Naive B cell (primary cell): ENCODE measurements at places on chromosomes 7 and 10.

- DNase-seq = no peak
Observed at GRCh38 chr7:14542624-14543023, 359.9 kb downstream of the DGKB start.

GRCh38 chr7:92246360-92247101 lies 757 bp downstream of the ANKIB1 start:
- DNase-seq = no peak

GRCh38 chr10:17685233-17685840 lies 41.4 kb downstream of the STAM start:
- DNase-seq = no peak

- DNase-seq = no peak
Observed at GRCh38 chr10:127989481-127990012, 82.6 kb downstream of the PTPRE start.

DNA sequence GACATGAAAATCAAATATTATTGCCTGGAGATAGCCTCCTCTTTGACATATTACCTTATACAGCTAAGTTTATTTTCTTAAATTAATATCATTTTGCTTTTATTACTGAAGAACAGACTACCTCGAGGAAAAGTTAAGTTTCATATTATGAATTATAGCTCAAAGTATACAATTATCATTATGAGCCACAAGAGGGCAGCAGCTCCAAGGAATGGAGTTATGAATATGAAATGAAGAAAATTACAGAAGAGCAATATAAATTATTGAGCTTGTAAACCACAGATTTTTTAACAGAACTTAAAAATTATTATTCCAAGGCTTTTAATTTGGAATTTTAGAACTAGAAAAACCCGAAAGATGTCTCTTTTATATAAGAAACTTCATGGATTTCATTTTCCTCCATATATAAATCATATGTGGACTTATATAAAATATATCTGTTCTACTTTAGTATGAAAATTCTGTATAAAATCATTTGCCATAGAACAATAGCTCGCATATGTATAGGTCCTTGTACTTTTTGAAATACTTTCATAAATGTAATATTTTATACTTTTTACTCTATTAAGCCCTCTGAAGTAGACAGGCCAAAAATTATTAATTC lies 40.1 kb downstream of the IQUB start:
- peak; percentile 27 for DNase-seq

DNA sequence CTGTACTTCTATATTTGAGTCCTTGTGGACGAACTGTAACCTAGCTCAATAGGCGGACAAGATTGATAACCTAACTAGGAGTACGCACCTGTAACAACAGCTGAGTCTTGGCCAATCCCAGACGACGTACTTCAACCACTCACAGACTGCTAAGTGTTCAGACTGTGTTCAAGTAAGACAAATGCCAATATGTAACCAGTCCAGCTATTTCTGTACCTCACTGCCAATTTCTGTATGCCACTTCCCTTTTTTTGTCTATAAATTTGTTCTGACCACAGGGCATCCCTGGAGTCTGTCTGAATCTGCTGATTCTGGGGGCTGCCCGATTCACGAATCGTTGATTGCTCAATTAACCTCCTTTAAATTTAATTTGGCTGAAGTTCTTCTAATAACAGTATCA lies 32.2 kb downstream of the HACD1 start:
- no peak for DNase-seq

DNA sequence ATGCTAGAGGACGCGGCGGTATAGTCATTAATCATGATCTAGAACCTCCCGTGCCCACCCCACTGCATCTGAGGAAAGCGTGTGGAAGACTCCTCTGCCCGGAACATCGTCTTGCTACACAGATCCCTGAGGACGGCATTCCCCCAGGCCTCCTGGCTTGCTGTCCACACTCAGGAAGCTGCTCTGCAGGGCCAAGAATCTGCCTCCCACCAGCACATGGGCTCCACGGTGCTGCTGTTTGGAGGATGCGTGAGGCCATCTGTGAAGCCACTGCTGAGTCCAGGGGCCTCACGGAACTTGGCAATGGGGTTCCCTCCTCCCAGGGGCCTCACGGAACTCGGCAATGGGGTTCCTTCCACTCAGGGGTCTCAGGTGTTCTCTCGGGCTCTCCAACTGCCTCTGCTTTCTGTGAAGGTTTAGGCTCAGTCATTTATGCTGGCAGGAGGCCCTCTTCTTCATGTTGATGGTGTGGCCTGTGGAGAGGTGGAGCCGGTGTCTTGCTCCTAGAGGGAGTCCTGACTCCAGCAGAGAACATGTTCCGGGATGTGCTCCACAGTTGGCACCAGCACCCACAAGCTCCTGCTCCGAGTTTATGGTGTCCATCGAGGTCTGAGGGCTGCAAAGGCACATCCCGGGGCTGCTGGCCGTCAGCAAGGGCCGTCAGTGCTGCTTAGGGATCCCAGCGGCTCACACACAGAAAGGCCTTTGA lies 273.3 kb downstream of the DNAJB6 start:
- DNase-seq = no peak

DNA sequence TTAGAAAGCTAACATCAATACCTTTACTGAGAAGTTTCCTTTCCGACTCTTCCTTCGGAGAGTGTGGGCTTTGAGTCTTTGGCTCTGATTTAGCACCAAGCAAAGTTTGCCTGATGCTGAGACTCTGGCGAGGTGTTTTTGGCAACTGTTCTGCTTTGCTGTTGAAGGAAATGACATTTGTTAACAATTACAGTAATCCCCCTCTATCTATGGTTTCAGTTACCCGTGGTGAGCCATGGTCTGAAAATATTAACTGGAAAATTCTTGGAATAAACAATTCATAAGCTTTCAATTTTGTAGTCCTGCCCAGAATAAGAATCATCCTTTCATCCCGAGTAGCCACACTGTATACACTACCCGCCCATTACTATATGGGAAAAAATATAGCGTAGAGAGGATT lies 126.3 kb downstream of the ARHGAP21 start:
- DNase-seq = no peak

- no peak for DNase-seq
Observed at GRCh38 chr7:127231415-127231814, 21.3 kb downstream of the GRM8 start.

DNA sequence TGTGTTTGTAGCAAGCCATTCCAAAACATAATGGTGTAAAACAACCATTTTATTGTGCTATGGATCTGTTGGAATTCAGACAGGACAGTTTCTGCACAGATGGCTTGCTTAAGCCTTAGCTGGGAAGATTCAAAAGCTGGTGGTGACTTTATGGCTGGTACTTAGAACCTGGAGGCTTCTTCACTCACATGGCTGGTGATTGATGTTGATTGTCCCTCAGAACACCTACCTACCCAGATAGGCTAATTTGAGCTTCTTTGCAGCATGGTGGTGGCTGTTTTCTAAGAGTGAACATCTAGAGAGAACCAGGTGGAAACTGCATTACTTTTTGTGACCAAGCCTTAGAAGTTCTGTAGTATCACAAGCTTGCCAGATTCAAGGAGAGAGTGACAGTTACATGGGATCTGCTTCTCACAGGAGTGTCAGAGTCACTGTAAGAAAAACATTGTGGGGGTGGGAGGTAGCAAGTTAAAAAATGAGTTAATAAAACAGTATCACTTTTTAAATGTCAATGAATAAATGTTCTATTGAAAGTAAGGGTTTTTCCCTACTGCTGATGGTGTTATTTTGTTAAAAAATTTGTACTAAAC lies 7.1 kb downstream of the R3HCC1L start:
- DNase-seq = no peak

DNA sequence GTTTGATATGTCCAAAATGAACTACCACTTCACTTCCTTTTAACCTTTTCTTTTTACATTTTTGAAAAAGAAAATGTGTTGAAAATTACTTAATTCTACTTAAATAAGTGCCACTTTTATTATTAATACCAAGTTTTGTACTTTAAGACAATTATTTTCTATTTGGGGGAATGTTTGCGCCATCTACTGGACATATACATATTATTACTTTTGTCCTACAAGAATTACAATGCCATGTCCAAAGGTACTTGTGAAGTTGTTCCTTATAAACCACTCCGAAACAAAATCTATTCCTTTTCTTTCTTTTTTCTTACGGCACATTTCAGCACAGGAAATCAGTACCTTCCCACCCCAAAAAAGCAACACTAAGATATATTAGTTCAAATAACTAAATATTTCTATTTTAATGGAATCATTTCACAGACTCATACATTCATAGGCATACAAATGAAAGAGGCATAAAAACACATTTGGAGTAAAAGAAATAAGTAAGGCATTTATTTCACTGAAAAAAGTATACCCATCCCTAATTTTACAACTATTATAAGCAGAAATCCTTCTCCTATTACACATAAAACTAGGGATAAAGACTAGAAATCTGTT lies 169.9 kb downstream of the RNF133 start:
- peak; percentile 3 for DNase-seq
